Activated CD4-positive, alpha-beta T cell treated with anti-CD3 and anti-CD28 coated beads, Interleukin-2, amount 10 ng/mL, durations not matched to agents 24 days and 14 days (primary cell): ENCODE measurements at places on chromosomes 1 and 21. TPM values are rescaled to one million over a fixed set of nuclear protein-coding genes. Genes with fewer than 3 reads are reported as not detected.
A peak's percentile ranks its signal among the peaks of the same experiment; 100 is the strongest.

GRCh38 chr1:116877141-116877818, 32.4 kb upstream of the PTGFRN start:
- DNase-seq = no peak

Gene CHRNB2
- 0.14 TPM in 1 of 2 replicates, not detected in the other for total RNA-seq

DNA sequence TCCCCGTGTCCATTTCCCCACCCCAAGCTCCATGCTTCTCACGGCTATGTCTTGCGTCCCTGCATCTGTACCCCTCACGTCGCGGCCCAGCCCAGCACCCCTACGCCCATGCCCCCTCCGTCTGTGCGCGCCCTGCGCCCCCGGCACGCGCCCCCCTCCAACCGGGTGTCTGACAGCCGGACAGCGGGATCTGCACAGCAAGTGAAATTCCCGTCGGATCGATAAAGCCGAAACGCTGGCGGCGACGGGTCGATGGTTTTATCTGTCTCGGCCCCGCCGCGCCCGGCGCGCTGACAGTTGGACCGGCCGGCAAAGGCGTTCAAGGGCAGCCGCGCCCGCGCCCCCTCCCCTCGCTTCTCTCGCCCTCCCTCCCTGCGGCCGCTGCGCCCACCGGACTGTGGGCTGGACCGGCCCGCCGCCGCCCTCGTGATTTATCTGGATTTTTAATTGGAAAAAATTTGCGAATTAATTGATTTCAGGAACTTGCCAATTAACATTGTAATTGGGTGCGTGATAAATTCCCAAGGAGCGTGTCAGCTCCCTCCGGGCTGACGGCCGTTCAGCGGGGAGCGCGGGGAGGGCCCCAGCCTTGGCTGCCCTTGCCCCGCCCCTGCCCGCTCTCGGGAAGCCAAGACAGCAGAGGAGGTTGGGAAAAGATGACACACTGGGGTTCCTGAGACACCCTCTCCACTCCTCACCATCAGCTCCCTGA, 57.1 kb downstream of the TMEM53 start:
- no peak for DNase-seq

Gene HES3
- not detected in 2 replicates for total RNA-seq

Gene TNFSF4
- 1.7 and 1.9 TPM in 2 replicates for total RNA-seq

GRCh38 chr1:43358121-43358745, 548 bp upstream of the CDC20 start:
- DNase-seq = peak; percentile 74

DNA sequence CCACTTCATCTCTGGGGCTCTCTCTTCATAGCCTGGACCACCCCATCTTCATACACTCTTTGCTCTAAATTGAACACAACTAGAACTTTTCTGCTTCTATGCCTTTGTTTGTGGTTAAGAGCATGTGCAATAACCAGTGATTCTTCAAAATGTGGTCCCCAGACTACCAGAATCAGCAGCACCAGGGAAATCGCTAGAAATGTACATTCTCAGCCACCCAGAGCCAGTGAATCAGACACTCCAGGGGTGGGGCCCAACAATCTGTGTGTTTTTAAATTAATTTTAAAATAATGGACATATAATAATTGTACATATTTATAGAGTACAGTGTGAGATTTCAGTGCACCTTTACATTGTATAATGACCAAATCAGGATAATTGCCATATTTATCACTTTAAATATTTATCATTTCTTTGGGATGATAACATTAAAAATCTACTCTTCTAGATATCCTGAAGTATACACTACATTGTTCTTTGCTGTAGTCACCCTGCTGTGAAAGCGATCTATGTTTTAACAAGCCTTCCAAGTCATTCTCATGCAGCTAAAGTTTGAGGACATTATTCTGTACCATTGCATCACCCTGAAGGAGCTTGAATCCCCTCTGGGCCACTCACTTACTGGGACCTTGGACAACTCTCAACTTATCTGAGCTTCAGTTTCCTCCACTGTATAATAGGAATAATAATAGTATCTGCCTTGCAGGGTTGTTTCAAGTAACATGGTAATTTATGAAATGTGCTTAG, 10.8 kb downstream of the GRHL3 start:
- no peak for DNase-seq

Gene ANGPTL3
- not detected in 2 replicates for total RNA-seq

GRCh38 chr1:150477733-150478132, 9.5 kb upstream of the TARS2 start:
- DNase-seq = no peak

- DNase-seq = no peak
These were observed 133.2 kb downstream of the BRINP3 start for GRCh38 chr1:190344454-190344853.

Gene RPTN
- total RNA-seq = not detected in 2 replicates

DNA sequence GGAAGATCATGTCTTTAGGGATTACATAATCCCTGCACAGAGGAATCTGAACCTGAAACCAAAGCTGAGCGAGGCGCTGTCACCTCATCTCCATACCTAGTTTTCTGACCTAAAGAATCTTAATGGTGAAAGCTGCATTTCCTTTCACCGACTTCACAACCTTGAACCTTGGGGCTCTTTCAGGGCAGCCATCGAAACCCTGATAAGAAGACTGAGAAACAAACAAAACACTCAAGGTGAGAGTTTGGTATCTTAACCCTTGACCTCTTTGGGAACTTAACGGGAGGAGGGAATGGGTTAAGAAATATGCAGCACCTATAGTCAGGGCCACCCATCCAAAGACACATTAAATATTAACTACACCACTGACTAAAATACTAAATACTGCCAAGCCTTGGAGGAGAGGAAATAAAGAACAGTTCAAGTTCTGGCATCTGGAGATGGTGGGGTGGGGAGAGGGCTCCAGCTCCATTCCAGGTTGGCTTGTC, 2.0 kb downstream of the C1orf116 start:
- no peak for DNase-seq

DNA sequence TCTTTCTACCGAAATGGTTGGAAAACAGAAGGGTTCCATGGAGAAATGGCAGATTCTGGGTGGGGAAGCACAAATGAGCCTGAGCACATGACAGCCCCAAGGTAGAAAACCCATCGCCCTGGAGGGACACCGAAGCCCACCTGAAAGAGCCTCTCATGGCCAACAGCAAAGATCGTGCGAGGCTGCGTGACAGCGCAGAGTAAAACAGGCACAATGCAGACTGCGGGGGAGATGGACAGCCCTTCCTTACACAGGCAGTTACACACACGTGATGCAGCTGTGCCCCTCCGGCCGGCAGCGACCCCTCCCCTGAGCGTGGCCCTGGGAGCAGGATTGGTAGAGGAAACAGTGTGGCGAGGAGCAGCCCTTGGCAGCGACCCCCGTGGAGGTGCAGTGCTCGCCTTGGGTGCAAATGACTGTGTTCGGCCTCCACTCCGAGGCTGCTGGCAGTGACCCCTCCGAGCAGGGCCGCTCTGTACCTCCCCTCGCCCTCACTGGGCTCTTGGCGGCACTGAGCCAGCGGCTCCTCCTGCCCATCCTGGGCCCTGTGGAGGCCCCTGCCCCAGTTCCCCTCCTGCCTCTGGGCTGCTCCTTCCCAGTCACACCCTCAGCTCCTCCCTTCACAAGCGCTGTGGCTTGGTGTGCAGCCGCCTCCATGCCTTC, 120.9 kb upstream of the COL6A1 start:
- DNase-seq = no peak

Gene PAQR6
- 4.2 and 4.6 TPM in 2 replicates for total RNA-seq

GRCh38 chr1:41481109-41481775, 3.2 kb downstream of the EDN2 start:
- no peak for DNase-seq

- no peak for DNase-seq
These were observed 7.1 kb upstream of the KRTAP10-4 start for GRCh38 chr21:44566403-44566802.

Gene TFAP2E
- 0.38 and 0.49 TPM in 2 replicates for total RNA-seq

Gene KRTAP13-2
- total RNA-seq = not detected in 2 replicates

- no peak for DNase-seq
These were observed 3.2 kb downstream of the S100A9 start for GRCh38 chr1:153360592-153361479.

Gene FAM163A
- not detected in 2 replicates for total RNA-seq

GRCh38 chr1:23748016-23748415, 4.7 kb downstream of the ELOA start:
- no peak for DNase-seq

GRCh38 chr21:44082648-44083440, 24.4 kb upstream of the PWP2 start:
- DNase-seq = peak; percentile 68

GRCh38 chr1:59006932-59007331, 223.1 kb upstream of the JUN start:
- no peak for DNase-seq

DNA sequence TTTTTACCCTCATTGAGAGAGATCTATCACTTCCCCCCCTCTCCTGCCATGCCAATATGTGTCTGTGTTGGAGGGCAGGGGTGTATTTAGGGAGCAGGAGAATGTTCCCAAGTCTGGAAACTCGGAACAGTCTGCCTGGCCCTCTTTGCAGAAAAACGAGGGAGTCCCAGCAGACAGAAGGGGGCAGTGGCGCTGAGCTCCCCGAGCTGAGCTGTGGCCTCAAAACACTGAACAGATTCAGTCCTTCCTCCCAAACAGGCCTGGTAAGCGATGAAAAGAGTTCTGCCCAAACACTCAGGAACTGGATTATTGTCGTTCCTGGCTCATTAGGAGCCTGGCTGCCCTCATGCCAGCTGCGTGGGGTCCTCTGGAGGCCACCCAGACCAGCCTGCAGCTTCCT, 981 bp downstream of the CLDN14 start:
- DNase-seq = no peak

DNA sequence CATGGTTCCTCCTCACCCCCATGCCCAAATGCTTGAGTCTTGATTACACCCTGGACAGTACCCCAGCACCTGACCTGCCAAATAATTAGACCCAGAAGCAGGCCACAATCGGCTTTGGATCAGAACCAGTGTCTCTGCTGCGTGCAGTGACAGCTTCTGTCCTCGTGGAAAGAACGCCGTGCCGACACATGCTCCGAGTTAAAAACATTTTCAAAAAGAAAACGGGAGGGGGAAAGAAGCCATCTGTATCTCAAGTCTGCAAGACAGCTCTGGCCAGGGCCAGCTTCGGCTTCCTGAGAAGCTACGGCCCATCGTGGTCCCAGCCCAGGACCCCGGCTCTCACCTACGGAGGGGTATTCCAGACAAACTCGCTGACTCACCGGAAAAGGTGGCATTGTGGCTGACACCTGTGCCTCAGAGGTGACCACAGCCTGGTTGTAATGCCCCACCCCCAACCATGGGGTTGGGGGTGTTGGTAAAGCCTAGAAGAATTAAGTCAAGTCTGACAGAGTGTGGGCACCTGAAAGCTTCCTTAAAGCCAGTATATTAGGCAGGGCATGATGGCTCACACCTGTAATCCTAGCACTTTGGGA, 25.8 kb downstream of the SSBP3 start:
- no peak for DNase-seq

Gene OR2L3
- not detected in 2 replicates for total RNA-seq

DNA sequence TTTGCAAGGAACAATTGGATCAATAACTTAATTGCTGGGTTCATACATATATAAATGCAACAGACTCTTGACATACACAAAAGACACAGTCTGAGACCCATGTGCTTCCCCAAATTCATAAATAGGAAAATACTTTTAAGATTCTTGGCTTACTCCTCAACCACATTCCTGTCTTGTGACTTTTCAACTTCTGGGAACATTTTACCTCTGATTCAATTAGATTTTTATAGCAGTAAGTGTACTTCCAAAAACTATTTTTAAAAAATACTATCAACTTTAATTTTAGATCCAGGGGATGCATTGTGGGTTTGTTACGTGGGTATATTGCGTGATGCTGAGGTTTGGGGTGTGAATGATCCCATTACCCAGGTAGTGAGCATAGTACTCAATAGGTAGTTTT, 406.7 kb downstream of the RPS6KC1 start:
- DNase-seq = peak; percentile 0

DNA sequence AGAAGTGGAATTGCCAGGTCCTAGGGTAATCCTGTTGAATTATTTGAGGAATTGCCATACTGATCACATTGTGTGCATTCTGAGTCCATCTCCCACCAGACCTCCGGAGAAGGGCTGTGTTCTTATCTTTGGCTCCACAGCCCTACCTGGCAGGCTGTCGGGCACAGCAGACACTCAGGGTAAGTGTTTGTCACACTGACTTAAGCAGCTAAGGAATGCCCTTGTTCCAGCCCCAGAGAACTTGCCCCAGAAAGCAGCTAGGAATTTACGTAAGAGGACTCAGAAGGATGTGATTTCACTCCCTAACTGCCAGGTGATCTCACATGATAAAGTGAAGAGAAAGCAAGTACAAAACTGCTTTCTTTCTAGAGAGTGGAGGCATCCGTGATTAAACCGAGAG, 21.0 kb downstream of the VASH2 start:
- DNase-seq = no peak

DNA sequence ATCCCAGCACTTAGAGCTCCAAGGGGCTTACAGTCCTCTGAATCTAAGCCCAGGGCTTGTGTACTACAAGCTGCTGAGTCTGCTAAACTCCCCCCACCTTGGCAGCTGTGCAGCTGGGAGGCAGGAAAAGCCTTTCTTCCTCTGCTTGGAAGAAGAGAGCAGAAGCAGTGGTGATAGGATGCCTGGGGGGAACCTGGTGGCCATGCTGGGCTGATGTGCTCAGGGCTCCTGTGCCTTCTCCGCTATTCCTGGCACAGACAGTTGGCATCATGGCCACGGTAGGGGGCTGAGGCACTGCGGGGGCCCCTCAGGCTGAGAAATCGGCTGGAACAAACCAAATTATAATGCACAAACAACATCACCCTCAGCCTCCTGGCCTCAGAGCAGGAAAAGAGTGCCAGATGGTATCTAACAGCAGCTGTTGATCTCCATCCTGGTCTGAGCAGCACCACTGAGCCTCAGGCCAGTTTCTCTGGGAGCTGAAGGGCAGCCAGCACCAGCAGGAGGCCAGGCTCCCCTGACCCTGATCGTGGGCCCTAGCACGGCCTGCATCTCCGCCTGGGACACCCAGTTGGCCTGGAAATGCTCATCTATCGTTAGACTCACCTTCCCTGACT, 35.8 kb downstream of the ECE1 start:
- no peak for DNase-seq

Gene HFM1
- not detected in 2 replicates for total RNA-seq

GRCh38 chr1:246949956-246950355, 18.2 kb upstream of the AHCTF1 start:
- no peak for DNase-seq

DNA sequence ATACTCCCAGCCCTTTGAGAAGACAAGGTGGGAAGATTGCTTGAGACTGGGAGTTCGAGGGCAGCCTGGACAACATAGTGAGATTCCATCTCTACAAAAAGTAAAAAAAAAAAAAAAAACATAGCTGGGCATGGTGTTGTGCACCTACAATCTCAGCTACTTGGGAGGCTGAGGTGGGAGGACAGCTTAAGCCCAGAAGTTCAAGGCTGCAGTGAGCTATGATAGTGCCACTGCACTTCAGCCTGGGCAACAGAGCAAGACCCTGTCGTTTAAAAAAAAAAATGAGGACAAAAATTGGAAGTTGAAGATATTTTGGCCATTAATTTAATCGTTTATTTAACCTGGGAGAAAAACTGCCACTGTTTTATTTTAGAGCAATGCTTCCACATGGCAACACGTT, 1.1 kb downstream of the URB1 start:
- no peak for DNase-seq

GRCh38 chr1:110214454-110215404, 4.6 kb downstream of the KCNC4 start:
- DNase-seq = no peak
